ENCODE measurements at places on chromosomes 7 and 10. TPM values are rescaled to one million over a fixed set of nuclear protein-coding genes. Genes with fewer than 3 reads are reported as not detected.

- H3K4me3 ChIP-seq: no peak overlapping the region
- DNase-seq: no peak
- no peaks in the 10 kb centered on the region for H3K27me3 ChIP-seq
- H3K4me1 ChIP-seq: no peaks in the 10 kb centered on the region
- H3K27ac ChIP-seq: no peak overlapping the region
Measured at GRCh38 chr10:100327007-100327717, 2.9 kb downstream of the PKD2L1 start.

- peaks cover 13% of the 10 kb centered on the region for H3K4me1 ChIP-seq
- no peaks in the 10 kb centered on the region for H3K27me3 ChIP-seq
- H3K27ac ChIP-seq: peak overlapping the region; percentile 35
- no peaks in the 10 kb centered on the region for H3K36me3 ChIP-seq
- peak overlapping the region; percentile 52 for H3K4me3 ChIP-seq
- no peak for DNase-seq
Measured at GRCh38 chr10:13161857-13162271, 506 bp downstream of the MCM10 start.

DNA sequence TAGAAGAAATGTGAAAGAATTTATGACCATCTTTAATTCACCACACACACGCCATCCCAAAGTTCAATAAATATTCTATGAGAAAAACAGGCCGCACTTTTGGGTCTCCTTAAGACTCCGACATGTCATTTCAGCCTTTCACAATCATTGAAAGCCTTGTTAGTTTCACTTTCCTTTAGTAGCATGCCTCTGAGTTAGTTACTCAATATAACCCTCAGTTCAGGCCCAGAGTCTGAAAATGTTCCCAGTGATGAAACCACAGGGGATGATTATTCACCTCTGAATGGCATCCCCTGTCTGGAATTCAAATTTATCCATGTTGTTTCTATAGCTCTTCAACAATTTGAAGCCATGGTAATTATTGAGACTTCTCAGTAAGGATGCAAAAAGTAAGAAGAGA is 278.1 kb upstream of the NRP1 start:
- peaks cover 12% of the 10 kb centered on the region for H3K4me1 ChIP-seq
- H3K36me3 ChIP-seq: no peaks in the 10 kb centered on the region
- H3K27ac ChIP-seq: peak overlapping the region; percentile 40
- no peaks in the 10 kb centered on the region for H3K27me3 ChIP-seq
- no peak overlapping the region for H3K4me3 ChIP-seq

GRCh38 chr10:119449760-119450461 is 92.6 kb downstream of the RGS10 start:
- H3K27me3 ChIP-seq: no peaks in the 10 kb centered on the region
- no peaks in the 10 kb centered on the region for H3K4me1 ChIP-seq
- H3K27ac ChIP-seq: peak overlapping the region; percentile 12
- peak; percentile 75 for DNase-seq

GRCh38 chr10:72692744-72692993 is 726 bp downstream of the MCU start:
- no peaks in the 10 kb centered on the region for H3K27me3 ChIP-seq
- H3K4me1 ChIP-seq: no peaks in the 10 kb centered on the region
- H3K27ac ChIP-seq: peak overlapping the region; percentile 94
- no peaks in the 10 kb centered on the region for H3K36me3 ChIP-seq
- DNase-seq: no peak

GRCh38 chr7:103388469-103389140 is 41.2 kb downstream of the PSMC2 start:
- no peaks in the 10 kb centered on the region for H3K4me1 ChIP-seq
- no peak for DNase-seq
- H3K27ac ChIP-seq: no peak overlapping the region
- H3K4me3 ChIP-seq: no peak overlapping the region
- no peaks in the 10 kb centered on the region for H3K36me3 ChIP-seq
- H3K27me3 ChIP-seq: no peaks in the 10 kb centered on the region

GRCh38 chr7:42342381-42342780 is 105.4 kb upstream of the GLI3 start:
- H3K36me3 ChIP-seq: no peaks in the 10 kb centered on the region
- no peak overlapping the region for H3K27ac ChIP-seq
- H3K4me1 ChIP-seq: no peaks in the 10 kb centered on the region
- H3K4me3 ChIP-seq: no peak overlapping the region

DNA sequence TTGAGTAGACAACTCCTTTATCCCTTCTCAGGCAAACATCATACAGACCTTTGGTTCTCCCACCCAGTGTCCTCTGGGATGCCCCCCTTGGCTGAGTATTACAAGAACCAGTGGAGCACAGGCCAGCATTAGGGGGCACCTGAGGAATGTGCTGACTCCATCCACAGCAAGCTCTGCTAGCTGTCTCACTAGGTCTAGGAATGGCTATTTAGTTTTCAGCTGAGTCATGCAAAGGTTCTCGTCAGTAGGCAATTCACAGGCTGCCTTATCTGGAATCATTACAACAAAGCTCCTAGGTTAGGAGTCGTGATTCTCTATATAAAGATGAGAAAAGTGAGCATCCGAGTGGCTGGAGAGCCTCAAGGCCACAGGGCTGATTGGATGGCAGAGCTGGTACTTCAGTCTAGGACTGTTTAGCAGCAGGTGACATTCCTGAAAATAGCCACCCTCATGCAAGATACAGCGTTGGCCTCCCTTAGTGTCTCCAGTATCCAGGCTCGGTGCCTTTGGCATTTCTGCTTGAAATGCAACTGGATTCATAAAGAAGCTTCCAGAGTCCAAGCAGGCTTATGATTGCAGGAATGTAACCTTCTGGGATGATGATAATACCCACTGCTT is 75.8 kb downstream of the CDCA7L start:
- no peak overlapping the region for H3K27ac ChIP-seq
- H3K4me1 ChIP-seq: no peaks in the 10 kb centered on the region
- no peak for DNase-seq
- no peaks in the 10 kb centered on the region for H3K27me3 ChIP-seq

- no peak for DNase-seq
- no peaks in the 10 kb centered on the region for H3K36me3 ChIP-seq
- H3K4me3 ChIP-seq: no peak overlapping the region
- H3K27me3 ChIP-seq: no peaks in the 10 kb centered on the region
Measured at GRCh38 chr7:24229481-24230226, 54.3 kb upstream of the NPY start.

DNA sequence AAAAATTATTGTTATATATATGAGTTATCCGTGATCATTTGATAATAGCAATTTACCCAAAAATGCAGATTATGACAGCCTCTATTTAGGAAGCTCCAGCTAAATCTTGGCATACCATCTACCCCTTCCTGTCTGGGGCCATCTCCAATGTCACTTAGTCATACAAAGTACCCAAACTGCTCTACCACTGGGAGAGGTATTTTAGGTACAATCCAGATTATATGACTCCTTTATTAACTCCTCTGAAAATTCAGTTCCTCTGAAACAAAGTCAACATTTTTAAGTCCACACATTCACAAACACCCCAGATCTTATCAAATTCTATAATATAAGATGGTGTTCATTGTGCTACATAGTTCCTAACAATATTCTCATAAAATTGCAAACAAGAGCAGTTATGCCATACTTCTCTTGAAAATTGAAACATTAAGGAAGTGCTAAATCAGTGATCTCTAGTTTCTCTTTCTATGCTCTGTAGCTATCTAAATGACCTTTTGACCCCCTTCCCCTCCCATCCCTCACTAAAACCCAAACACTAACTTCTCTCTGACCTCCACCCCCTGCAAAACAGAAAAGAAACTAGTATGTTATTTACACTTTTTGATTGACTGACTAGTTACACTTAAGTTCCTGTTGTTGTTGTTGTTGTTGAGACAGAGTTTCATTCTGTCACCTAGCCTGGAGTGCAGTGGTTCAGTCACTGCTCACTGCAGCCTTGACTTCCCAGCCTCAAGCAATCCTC is 16.4 kb downstream of the HOXA1 start:
- no peak overlapping the region for H3K4me3 ChIP-seq
- H3K27ac ChIP-seq: no peak overlapping the region
- no peaks in the 10 kb centered on the region for H3K36me3 ChIP-seq
- no peak for DNase-seq
- no peaks in the 10 kb centered on the region for H3K4me1 ChIP-seq

DNA sequence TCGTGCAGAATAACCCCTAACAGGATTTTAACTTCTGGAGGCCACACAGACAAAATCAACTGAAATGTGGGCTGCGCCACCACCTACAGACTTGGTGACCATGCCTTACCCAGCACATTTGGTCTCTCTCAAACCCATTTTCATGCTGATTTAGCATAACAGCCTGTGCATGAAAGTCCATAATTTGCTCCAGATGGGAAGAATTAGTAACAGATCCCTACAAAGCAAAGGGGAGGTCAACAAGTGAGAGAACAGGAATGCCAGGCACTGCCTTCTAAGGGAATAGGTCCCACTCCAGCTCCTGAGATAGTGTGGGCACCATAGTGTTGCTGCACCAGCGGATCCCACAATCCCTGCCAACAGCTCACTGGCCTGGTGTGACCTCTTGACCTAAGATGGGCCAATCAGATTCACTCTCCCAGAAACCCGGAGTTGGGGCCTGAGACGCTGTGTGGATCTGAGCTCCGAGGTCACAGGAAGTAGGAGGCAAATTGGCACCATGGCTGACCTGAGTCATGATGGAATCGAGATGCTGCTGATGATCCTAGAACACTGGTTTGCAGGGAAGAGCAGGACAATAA is 32.4 kb downstream of the SLIT1 start:
- H3K4me1 ChIP-seq: no peaks in the 10 kb centered on the region
- DNase-seq: no peak
- no peak overlapping the region for H3K27ac ChIP-seq
- no peaks in the 10 kb centered on the region for H3K36me3 ChIP-seq

GRCh38 chr10:7272008-7272407 is 138.8 kb downstream of the SFMBT2 start:
- H3K36me3 ChIP-seq: no peaks in the 10 kb centered on the region
- no peak for DNase-seq
- H3K4me3 ChIP-seq: no peak overlapping the region
- no peak overlapping the region for H3K27ac ChIP-seq
- H3K4me1 ChIP-seq: peaks cover 4% of the 10 kb centered on the region

DNA sequence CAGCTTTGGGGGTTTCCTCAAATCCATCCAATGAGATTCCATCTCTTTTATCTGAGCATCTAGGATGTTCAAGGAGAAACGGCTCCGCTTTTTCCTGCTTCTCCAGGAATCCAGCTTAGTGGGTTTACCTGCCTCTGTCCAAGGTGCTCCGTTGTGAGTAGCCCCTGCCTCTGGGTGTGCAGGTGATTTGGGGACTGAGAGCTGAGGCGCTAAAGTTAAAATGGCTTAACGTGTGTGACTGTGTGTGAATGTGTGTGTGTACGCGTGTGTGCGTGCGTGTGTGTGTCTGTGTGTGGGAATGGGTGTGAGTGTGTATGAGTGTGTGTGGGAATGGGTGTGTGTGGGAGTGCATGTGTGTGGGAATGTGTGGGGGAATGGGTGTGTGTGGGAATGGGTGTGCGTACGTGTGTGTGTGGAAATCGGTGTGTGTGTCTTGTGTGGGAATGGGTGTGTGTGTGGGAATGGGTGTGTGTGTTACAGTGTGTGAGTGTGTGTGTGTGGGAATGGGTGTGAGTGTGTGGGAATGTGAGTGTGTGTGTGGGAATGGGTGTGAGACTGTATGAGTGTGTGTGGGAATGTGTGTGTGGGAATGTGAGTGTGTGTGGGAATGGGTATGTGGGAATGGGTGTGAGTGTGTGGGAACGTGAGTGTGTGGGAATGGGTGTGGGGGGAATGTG is 90.2 kb upstream of the INSIG1 start:
- H3K27ac ChIP-seq: peak overlapping the region; percentile 84
- no peaks in the 10 kb centered on the region for H3K36me3 ChIP-seq
- H3K4me3 ChIP-seq: no peak overlapping the region
- no peaks in the 10 kb centered on the region for H3K27me3 ChIP-seq
- no peak for DNase-seq

DNA sequence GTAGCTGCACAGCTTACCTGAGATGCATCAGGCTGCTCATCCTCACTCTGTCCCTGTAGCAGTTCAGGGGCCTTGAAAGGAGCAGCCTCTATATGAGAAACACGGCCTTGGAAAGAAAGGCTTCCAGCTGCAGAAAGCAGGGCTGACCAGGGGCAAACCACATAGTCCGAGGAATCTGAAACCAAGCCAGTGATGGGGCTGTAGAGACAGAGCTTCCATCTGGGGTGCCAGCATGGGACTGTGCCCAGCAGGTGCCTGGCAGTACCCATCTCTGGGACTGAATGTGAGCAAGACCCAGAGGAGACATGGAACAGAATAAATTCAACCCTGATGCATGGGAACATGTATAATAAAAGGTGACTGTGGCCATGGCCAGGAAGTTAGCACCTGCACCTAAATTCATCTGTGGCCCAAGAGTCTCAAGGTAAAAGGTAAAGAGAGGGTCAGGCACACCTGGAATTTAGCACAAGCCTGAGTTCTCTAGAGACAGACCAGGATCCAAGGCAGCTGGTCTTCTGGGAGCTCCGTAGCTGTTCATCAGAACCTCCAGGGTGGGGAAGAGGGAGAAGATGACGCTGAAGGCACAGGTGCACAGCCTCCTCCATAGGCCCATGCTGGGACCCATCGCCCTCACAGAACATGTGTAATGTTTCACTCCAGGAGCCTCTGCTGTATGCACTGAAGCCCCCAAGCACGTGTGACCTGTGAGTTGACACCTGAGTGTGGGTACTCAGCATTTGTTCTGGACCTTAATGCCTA is 25.3 kb downstream of the FRMPD2 start:
- peak overlapping the region; percentile 2 for H3K27ac ChIP-seq
- H3K27me3 ChIP-seq: no peaks in the 10 kb centered on the region
- H3K4me1 ChIP-seq: no peaks in the 10 kb centered on the region

DNA sequence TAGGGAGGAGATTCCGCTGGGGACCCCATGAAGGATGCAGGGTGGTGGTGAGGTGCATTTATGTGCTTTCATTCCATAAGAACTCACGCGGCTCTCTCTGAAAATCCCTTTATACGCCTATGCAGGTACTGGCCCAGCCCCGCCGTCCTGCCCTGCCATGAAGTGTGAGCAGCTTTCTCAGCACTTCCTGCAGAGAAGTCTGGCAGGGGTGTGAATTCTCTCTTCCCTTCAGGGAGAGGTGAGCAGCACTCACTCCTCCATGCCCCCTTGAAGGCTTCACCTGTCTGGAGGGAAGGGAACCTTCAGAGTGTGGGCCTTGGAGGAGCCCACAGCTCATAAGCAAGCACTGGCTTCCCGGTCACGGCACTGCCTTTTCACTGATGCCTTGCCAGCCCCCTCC is 34.0 kb downstream of the PPP2R2D start:
- no peak overlapping the region for H3K4me3 ChIP-seq
- H3K27ac ChIP-seq: no peak overlapping the region
- peaks cover 30% of the 10 kb centered on the region for H3K36me3 ChIP-seq
- H3K4me1 ChIP-seq: peaks cover 52% of the 10 kb centered on the region

DNA sequence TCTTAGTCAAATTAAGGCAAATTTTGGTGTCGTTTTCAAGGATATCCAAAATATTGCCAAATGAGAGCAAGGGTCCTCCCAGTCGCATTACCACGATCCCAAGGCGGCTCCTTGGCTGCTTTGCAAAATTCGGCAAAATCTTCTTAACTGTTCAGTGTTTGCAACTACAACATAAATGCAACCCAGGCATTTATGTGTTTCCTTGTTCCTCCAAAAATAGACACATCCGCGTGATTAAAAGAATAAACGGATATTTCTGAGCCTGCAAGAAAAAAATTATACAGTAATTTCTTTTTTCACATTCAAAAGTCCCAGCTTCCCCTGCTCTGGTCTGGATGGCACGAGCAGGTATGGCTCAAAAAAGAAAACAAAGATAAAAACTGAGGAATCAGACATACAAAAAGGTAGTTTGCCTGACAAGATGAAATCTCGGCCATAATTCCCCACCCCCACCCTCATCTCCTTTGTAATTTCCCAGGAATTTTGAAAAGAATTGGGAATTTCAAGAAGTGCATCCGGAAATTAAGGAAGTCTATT is 6.0 kb downstream of the SKIDA1 start:
- peak overlapping the region; percentile 60 for H3K4me3 ChIP-seq
- DNase-seq: no peak
- no peaks in the 10 kb centered on the region for H3K36me3 ChIP-seq
- H3K27me3 ChIP-seq: no peaks in the 10 kb centered on the region
- no peaks in the 10 kb centered on the region for H3K4me1 ChIP-seq

NT5C2 gene
- 32.7 TPM for total RNA-seq

All from right atrium auricular region (tissue), 2 donors.